ENCODE measurements at places on chromosomes 16 and 17.

DNA sequence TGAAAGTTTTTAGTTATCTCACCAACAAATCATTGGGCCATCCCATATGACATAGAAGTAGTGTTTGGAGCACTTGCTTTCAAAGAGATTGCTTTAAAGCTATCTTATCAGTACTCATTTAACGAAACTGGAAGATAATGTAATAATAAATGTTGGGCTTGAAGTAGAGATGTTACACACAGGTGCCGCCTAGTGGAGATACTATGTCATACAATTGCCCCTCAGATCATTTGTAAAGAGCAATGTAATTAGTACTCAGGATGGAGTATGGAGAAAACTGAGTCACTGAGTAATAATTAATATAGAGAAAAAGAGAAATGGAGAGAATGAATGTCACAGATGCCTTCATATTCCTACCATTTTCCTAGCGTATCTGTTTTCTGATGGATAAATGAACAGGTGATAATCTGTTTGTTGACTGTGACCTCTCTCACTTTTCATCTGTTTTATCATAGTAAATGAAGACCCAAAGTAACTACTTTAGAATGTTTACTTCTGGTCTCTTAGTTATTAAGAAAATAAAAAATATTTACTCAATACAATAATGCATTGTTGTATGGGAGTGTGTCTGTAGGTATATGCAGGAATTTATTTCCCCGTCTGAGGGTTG, 80.4 kb downstream of the EFCAB5 start:
- DNase-seq, result peak; percentile 34

DNA sequence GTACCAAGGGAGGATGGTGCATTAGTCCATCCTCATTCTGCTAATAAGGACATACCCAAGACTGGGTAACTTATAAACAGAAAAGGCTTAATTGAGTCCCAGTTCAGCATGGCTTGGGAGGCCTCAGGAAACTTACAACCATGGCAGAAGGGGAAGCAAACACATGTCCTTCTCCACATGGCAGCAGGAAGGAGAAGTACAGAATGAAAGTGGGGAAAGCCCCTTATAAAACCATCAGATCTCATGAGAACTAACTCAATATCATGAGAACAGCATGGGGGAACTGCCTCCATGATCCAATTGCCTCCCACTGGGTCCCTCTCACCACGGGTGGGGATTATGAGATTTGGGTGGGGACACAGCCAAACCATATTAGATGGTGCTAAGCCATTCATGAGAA, 84.5 kb downstream of the SEC14L1 start:
- DNase-seq, result no peak

DNA sequence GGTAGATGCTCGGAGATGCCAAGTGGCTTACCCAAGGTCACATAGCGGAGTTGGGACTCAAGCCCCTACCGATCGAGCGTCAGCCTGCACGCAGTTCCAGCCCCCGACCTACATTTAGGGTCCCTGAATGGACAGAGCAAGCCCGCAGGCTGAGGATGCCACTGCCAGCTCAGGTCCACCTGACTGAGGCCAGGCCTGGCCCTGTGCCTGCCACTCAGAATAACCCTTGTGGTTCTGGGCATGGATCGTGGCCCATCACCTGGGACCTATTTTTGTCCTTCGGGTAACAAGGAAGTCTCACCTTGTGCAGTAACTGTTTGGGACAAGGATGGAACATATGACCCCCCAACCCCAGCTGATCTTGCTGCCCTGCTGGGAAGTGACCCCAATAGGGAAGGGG, 17.1 kb downstream of the CDH16 start:
- no peak for DNase-seq

- no peak for DNase-seq
These were observed 7.8 kb downstream of the NCBP3 start for GRCh38 chr17:3838206-3838605.

All from stimulated activated CD4-positive, alpha-beta T cell treated with anti-CD3 and anti-CD28 coated beads, Interleukin-12 subunit alpha, Interleukin-12 subunit beta, amount 100 ng/mL, for 48 hours (primary cell).